ENCODE measurements at places on chromosomes 1 and 21.

DNA sequence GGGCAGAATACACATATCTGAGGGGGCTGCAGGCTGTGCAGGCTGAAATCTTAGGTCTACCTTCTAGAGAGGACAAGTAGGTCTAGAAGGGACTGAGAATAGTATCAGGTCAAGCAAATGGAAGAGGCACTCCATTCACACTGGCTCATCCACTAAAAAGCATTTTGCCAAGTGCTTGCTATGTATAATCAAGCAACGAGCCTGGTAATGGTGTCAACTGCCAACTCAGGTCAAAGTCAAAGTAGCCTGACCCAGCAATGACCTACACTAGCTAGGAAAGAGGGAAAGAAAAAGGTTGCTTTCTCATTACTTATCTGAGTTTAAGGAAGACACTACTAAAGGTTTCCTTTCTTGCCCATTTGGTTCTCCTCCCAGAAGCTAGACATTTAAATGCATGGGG is 10.8 kb downstream of the KCND3 start:
- no peak for DNase-seq

- no peak for DNase-seq
Measured at GRCh38 chr1:219629296-219629880, 16.5 kb upstream of the ZC3H11B start.

- no peak for DNase-seq
Measured at GRCh38 chr1:46437723-46438122, 43.6 kb downstream of the FAAH start.

- no peak for DNase-seq
Measured at GRCh38 chr1:151668090-151668489, 48.5 kb downstream of the CELF3 start.

DNA sequence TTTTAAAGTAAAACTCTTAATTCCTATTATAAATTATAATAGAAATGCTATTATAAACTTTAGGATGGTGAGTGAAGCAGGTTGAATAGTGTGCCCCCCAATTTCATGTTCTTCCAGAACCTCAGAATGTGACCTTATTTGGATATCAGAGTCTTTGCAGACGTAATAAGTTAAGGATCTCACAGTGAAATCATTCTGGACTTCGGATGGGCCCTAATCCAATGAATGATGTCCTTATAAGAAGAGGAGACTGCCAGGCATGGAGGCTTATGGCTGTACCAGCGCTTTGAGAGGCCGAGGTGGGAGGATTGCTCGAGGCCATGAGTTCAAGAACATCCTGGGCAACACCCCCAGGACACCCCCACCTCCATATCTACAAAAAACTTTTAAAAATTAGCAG is 9.4 kb upstream of the MT1HL1 start:
- no peak for DNase-seq

DNA sequence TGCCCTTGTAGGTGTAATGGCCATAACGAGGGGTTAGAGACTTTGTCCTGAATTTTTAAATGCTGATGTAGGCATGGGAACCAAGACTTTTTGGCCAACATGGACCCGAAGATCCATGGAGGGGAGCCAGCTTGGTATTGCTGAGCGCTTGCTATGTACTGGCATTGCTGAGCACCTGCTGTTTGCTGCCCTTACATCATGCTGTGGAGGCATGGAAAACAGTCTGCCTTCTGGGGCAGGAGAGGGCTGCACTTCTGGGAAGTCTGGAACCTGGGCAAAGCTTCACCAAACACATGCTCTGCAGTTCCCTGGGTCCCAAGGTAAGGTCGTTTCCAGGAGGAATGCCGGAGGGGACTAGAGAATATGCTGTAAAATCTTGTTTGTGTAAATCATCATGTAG is 86.3 kb upstream of the CNIH3 start:
- DNase-seq: no peak

- no peak for DNase-seq
Measured at GRCh38 chr1:63873751-63874150, 99.9 kb downstream of the ROR1 start.

DNA sequence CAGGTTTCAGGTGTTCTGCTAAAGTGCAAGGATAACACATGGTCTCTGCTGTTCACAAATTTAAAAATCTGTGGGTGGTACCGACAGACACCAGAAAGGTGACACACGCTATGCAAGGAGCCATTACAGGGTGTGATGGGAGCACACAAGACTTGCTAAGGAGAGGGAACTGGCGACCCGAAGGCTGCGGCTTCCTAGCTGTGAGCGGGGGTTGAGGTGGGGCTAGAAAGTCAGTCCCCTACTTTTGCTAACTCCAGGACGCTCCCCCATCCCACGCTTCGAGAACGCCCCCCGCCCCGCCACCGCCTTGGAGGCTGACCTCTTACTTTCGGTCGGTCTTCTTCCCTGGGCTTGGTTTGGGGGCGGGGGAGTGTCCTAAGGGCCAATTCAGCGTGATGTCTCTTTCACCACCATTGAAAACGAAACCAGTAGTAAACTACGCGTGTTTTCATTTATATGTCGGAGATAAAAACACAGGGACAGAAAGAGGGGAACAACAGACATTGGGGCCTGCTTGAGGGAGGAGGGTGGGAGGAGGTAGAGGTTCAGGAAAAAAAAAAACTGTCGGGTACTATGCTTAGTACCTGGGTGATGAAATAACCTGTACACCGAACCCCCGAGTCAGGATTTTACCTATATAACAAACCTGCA is 1.1 kb downstream of the CKS1B start:
- peak; percentile 32 for DNase-seq

DNA sequence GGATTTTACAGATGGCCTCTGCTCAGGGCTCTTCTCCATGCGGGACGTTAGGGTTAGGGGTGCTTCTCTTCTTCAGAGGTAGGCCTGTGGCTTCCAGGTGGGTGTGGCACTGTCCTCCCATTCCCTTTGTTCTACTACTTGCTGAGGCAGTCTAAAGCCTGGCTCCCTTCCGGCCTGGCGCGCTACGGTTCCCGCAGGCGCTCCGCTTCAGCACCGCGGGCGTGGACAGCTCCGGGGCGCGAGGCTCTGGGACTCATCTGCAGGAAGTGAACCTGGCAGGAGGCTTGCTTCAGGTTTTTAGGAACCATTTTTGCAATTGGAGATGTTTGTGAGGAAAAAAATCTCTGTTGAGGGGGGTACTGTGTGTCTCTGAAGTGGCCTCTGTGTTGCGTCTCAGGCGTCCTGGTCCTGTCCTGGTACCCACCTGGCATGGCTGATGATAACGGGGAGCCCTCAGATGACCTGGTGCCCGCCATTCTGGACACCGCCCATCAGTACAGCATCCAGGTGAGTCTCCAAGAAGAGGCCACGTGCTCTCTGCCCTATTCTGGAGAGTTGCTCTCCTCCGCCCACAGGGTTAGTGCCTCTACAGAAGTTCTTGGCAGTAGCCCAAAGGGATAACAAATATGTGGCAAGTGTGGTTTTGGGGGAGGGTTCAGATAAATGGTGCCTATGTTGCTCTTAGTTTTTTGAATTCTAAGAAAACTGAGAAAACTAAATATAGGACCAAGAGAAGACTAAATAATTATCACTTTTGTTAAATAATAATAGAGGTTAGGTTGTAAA is 1.9 kb downstream of the MANEAL start:
- DNase-seq: no peak

GRCh38 chr1:23407016-23407630 is 17.4 kb downstream of the TCEA3 start:
- DNase-seq: no peak

GRCh38 chr1:186629341-186629740 is 50.9 kb downstream of the PTGS2 start:
- DNase-seq: no peak

- DNase-seq: no peak
Measured at GRCh38 chr1:64748706-64749105, 3.8 kb downstream of the RAVER2 start.

- no peak for DNase-seq
Measured at GRCh38 chr1:97976801-97977200, 56.0 kb upstream of the DPYD start.

DNA sequence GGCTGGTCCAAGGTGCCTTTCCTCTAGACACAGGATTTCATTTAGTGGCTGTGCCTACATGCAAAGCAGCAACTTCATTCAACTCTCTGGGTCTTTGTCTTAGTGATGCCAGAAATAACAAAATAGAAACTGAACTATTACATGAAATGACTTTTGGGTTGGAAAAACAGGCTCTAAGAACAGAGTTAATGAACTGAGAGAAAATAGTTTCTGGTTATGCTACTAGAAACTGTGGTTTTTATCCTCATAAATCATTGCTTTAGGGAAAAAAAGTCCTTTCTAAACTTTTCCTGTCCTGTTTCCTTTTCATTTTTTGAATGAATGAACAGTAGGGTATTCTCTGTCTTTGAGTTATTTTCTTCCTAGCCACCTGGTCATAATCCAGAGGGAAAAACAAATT is 424.0 kb downstream of the KIF26B start:
- no peak for DNase-seq

- DNase-seq: no peak
Measured at GRCh38 chr1:40831001-40831732, 31.0 kb downstream of the CITED4 start.

DNA sequence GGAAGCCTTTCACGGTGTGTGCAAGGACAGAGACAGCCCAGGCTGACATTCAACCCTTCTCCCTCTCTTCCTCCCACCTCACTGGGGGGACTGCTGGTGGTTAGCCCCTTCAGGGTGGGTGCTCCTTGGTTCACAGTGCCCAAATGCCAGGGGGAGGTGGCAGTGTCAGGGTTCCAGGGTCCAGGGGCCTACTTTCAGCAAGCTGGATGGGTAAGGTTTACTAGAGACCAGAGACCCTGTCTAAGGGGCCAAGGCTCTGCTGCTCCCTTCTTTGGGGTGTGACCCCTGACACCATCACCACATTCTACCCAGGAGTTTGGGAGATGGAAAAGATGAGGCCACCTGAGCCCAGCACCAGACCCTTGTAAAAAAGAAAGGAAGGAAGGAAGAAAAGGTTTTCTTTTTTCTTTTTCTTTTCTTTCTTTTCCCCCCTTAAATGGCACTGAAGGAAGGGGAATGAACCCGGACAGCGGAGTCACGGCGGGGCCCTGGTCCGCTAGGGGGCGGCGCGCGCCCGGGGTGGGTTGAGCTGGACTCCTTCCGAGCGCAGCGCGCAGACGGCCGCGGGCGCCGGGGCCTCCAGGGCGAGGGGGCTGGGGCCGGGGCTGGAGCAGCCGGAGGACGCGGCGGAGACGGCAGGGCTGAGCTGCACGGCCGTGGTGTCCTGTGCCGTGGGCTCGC is 18.8 kb downstream of the KNCN start:
- peak; percentile 46 for DNase-seq

DNA sequence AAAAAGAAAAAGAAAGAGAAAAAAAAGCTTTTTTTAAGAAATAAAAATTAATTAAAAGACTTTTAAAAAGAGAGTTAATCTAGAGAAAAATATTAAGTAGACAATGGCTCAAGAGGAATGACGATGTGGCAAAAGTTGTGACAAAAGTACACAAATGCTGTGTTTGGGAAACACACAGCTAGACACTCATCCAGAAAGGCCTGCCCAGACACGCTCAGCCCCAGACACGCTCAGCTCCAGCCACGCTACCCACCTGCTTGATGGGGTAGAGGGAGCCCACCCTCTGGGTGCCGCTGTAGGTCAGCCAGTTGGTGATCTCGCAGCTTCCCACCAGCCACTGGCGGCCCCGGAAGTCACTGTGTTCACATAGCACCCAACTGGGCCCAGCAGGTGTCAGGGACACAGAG is 10.2 kb downstream of the CD52 start:
- no peak for DNase-seq

Data from effector CD4-positive, alpha-beta T cell (primary cell).